HAP-1 (cell line): ENCODE measurements at places on chromosomes 6 and 20.

- DNase-seq, result no peak
Measured at GRCh38 chr6:150764334-150765066, 101.0 kb upstream of the MTHFD1L start.

DNA sequence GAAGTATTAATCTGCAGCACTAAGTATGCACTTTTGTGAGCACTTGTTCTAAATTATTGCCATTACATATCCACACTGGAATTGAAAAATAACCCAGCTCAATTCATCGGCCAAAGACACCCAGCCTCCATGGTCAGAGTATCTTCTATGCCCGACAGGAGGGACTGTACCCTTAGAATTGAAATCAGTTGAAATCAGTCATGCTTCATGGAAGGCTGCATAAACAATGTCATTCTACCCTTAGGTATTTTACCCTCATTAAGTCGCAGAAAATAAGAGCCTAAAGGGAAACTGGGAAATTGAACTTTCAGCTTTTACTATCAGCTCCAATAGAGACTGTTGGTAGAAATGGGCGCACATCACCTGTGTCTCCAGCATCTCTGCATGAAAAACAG, 2.9 kb upstream of the RAMACL start:
- DNase-seq, result no peak

DNA sequence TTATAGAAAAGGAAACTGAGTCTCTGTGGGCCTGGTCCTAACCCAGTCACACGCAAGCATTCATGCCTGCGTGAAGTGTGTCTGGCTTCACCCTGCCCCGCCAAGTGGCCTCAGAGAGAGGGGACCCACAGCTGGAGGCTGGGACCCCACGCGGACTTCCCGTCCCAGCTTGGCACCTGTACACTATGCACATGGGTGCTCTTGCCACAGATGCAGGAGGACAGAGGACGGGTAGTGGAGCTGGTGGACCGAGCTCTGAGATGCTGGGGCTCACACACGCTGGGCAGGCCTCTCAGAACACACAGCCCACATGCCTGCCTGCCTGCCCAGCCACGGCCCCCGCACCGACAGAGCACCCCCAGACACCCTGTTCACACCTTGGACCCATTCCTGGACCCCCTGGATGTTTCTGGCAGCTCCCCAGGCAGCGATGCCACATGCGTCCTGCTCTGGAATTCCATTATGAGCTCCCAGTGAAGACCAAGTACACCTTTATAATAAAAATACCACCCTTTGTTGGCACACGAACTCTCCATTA, 24.9 kb upstream of the SMOC2 start:
- no peak for DNase-seq

DNA sequence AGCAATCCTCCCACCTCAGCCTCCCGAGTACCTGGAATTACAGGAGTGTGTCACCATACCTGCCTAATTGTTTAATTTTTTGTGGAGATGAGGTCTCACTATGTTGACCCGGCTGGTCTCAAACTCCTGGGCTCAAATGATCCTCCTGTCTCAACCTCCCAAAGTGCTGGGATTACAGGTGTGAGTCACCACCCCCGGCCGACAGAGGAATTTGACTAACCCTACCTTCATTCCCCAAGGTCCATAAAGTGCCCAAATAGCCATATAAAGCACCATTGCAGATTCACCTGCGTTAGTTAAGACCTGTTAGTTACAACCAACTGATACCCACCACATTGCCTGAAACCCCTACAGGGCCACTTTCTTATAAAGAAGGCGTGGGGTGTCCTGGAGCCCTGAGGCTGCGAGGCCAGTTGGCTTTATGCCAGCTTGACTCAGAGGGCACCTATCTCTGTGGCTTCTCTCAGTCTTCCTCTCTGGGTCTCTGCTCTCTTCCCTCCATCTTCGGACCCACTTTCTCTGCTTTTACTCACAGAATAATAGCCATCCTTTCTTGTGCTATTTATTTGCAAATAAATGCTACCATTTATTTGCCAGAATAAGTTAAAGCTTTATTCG, 65.6 kb downstream of the SLC2A10 start:
- peak; percentile 3 for DNase-seq

DNA sequence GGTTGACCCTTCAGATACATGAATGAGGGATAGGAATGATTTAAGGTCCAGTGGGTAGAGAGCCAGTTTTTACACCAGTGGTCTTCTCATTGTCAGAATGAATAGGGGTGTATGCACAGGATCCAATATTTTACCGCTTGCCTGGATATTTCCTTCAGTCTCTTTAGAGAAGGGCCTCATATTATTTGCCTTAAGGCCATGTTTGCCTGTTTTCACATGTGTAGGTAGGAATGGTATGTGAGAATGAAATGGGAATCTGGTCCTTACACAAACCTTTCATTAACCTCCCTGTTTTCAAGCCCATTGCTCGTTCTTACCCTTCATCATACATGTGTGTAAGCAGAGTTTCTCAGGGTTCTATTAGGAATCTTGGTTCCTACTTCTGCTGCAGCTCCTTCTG, 62.4 kb downstream of the LIN28B start:
- no peak for DNase-seq

- DNase-seq, result no peak
Measured at GRCh38 chr6:2155206-2155605, 90.2 kb downstream of the GMDS start.

DNA sequence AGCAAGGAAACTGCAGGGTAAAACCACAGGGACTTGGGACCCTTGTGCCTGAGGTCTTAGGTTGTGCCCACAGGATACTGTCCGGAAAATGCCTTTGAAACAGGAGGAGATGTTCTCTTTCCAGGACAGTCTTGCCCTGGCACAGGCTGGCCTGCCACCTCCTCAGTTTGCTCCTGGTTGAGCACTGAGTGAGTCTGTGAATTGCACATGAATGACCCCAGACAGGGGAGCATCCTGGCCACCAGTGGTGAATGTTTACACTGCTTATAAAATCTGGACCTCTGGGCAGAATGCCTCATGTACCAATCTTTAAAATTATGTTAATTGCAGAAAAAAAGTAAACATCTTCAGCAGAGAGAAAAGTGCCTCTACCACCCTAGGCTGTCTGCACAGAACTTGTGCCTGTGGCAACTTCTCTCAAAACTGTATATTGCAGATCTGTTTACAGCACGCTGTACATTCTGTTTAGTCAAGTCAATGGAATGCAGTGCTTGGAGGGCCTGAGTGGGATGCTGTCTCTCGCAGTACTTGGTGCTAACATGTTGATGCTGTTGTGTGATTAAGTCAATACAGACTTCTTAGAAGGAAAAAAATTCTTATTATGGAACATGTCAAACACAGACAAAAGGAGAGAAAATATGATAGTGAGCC, 242.1 kb downstream of the SOD2 start:
- no peak for DNase-seq

- DNase-seq, result no peak
Measured at GRCh38 chr6:49366539-49366938, 96.5 kb downstream of the MMUT start.

- no peak for DNase-seq
Measured at GRCh38 chr6:158206740-158207421, 38.7 kb downstream of the GTF2H5 start.

GRCh38 chr6:154476494-154476893, 34.0 kb downstream of the CNKSR3 start:
- no peak for DNase-seq
